ENCODE measurements at places on chromosomes 2 and 18.

DNA sequence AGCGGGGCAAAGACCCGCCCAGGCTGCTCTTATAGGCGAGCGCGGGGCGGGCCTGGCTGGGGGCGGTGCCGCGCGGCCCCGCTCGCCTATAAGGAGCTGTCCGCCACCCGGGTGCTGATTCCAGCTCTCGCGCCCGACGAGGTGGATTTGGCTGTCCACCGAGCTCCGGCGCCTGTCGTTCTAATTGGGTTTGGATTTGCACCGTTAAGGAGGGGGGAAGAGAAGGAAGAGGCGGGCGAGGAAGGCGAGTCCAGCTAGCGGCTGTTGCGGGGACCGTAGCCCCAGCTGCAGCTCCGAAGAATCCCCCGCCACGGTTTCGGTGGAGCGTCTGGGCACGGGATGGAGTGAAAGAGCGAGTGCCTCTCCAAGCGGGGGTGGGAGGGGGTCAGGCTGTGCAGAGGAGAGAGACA is at the start of gene CNTNAP5:
Gene CNTNAP5 (plus strand): TSS at position 117 of the 410 bp plus-strand sequence. CDS start 364 bp downstream, outside the sequence.
- DNase-seq: no peak

- DNase-seq: no peak
Measured at GRCh38 chr2:45889053-45889452, 237.6 kb downstream of the PRKCE start.

- no peak for DNase-seq
Measured at GRCh38 chr2:183079139-183079775, 710 bp downstream of the DUSP19 start.

DNA sequence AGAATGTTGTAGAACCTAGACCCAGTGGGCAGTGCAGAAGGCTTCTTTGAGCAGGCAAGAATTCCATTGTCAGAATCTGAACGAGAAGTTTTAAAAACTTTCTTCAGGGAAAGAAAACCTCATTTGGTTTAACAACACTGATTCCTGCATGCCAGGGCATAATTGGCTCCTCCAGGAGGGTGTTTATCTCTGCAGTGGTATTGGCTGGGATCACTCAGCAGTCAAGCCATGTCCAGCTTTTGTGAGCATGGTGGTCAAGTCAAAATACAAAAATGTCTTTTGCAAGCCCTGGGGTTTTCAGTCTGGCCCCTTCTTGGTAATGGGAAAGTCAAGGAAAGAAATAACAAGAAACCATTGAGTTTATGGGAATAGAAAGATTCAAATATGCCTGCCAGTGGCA is 28.3 kb downstream of the FHOD3 start:
- no peak for DNase-seq

GRCh38 chr2:237471438-237472186 is 15.4 kb upstream of the MLPH start:
- DNase-seq: no peak

- DNase-seq: no peak
Measured at GRCh38 chr2:154537024-154537423, 161.5 kb upstream of the KCNJ3 start.

- DNase-seq: no peak
Measured at GRCh38 chr2:217931846-217932560, 70.8 kb downstream of the TNS1 start.

- no peak for DNase-seq
Measured at GRCh38 chr18:54528942-54529376, 62.1 kb upstream of the DYNAP start.

DNA sequence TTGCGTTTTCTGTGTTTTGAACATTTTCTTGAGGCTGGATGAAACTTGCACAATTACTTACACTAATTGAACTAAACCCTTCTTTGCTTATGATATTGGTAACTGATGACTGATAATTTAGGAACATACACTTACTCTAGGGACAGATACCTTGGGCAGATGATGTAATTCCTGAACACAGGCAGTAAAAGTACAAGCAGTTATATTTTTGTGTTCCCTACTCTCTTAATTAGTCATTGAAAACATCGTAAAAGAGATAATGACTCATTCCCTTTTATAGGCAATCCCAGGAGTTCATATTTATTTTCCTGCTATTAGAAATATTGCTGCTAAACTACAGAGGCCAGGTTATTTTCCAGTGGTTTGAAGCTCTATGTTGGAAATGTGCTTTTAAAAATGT is 46.4 kb downstream of the CCDC85A start:
- DNase-seq: no peak

GRCh38 chr18:50751490-50751889 is 68.3 kb downstream of the MRO start:
- DNase-seq: no peak

GRCh38 chr2:60216452-60216995 is 336.9 kb downstream of the BCL11A start:
- no peak for DNase-seq

DNA sequence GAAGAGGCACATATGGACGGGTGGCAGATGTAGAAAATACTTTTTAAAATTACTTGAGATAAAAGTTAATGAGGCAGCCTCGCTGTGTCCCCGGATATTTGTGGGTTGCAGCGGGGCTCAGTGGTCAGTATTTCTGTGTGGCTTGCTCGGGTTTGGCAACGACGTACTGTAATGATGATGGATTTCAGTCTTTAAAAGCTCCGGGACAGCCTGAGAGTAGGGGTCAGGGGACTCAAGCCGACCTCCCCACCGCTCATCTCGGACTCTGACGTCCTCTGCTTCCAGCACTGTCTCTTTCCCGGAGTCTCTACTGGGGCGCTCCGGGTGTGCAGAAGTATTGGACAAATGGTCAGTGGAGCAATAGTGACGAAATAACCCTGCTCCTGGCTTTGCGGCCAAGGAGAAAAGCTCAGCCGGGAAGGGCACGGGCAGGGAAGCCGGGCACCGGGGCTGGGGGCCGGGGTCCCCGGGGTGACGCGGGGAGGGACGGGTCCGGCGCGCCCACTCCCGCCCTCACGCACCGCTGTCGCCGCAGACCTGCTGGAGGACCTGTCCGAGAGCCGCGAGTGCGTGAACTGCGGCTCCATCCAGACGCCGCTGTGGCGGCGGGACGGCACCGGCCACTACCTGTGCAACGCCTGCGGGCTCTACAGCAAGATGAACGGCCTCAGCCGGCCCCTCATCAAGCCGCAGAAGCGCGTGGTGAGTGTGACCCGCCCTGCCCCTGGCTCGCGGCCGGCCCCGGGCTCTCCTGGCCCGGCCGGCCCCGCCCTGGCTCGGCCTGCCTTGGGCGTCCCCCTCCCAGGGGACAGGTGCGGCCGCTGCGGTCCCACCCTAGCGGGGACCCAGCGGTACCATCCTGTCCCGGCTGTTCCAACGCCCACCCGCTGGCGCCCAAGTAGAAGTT is 7.3 kb downstream of the GATA6 start:
- no peak for DNase-seq

GRCh38 chr2:150466741-150467620 is 20.5 kb downstream of the RND3 start:
- no peak for DNase-seq

- DNase-seq: no peak
Measured at GRCh38 chr2:14418115-14418514, 214.4 kb upstream of the LRATD1 start.

- no peak for DNase-seq
Measured at GRCh38 chr2:38013158-38013752, 62.7 kb downstream of the CYP1B1 start.

GRCh38 chr2:38505779-38506178 is 96.9 kb downstream of the HNRNPLL start:
- DNase-seq: peak; percentile 33

DNA sequence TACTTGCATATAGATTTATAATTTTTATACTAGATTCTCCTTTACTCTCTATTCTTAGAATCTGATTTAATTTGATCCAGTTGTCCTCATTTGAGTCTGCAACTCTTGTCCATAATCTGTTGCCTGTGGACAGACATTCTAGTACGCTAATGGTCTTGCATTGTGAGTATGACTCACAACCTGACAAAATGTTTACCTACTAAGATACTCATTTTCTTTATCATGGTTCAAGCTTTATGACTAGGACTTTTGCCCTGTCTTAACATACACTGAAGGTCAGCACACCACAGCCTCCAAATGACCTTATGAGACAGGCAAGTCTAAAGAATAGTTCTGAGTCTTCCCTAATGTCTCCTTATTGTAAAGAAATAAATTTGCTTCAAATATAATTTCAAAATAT is 142.3 kb upstream of the CDH7 start:
- DNase-seq: no peak

DNA sequence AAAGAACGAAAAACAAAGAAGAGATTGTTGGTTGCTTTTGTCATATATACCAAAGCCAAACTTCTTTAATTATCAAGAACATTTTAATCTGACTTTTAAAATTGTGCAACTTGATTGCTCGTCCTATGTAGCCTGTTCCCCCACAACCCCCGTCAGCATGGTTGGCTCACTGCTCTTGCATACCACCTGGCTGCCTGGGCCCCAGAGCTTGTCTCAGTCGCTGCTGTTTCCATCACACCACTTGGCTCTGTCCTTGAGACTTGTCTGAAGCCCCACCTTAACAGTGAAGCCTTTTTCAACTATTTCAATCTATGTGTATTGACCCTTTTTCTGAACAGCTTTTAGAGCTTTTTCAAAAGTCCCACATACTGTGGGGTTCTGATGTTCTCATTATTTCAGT is 270.8 kb downstream of the ZNF407 start:
- DNase-seq: no peak

DNA sequence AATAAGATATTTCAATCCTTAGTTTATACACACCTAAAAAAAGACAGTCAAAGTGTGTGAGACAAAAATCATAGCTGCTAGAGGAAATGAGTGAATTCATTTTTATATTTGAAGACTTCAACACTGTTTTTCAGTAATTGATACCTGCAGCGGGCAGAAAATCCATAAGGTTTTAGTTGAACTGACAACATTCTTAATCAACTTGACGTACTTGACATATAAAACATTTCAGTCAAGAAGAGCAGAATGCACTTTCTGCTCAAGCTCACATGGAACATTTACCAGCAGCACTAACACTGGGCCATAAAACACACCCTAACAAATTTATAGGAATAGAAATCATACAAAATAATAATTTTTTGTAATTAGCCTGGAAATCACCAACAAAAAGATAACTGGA is 959.6 kb upstream of the SOX11 start:
- no peak for DNase-seq

DNA sequence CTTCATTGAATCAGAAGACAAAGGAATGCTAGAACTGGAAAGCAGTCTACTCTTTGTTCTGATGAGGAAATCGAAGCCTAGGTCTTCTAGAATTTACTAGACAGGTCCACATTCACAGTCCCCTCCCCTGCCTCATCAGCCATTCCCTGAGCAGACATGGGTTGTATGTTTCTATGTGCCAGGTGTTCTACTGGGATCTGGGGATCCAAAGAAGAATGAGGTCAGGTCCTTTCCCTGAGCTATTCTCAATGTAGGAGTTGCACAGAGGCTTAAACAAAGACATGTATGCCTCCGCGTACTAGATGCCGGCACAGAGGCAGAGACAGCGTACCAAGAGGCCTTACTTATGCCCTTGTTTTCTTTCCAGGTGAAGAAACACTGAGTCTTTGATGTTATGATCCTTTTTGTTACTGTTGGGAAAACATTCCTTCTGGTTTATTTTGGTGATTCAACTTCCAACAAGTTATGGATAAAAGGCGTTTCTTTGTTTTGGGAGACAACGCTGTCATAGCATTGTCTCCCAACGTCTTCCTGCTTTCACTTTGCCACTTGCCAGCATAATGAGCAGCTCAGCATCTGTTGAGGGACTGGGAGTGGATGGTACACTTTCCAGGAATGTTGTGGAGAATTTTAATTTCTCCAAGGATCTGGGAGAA is 174.4 kb downstream of the ALPK2 start:
- no peak for DNase-seq

DNA sequence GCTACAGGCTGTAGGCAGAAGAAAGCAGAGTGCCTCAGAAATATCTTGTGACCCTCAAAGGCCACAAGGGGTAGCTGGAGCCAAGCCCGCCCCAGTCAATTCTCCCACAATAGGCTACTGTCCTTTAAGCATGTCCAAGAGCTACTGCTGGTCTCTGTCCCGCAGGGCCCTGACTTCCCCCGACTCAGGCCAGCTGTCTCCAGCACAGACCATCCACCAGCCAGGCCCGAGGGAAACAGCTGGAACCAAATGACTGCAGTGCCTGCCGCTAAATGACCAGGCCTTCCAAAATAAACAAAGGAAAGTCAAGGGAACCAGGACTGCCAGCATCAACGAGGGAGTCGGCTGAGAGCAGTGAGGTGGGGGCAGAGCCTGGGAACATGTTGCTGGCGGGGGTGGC is 36.7 kb downstream of the MCFD2 start:
- no peak for DNase-seq

- DNase-seq: no peak
Measured at GRCh38 chr2:63827749-63828148, 13.9 kb upstream of the UGP2 start.

DNA sequence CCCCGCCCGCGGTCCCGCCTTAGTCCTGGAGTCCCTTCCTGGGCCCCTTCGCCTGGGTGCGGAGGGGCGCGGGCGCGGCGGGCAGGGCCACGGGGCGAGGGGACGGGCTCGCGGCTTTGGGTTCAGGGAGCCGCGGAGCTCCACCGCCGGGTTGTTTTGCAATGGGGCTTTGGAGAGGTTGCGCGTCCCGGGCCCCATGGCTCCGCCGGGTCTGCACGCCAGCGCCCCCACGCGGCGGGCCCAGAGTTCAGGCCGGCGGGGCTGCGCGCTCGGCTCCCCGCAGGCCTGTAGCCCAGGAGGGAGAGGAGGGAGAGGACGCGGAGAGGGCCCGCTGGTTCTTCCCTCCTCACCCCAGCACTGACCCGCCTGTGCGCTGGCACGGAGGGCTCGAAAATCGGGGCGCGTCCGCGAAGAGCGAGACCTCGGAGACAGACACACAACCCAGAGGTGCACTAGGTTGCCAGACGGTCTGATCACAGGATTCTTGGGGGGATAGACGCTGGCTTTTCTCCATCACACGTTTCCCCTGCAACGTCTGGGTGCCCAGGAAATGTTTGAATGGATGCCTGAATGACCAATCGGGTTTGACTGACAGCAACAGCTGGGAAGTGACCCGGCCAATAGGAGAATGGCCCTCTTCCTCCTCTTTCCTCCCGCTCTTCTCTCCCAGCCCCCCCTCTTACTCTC is 4.9 kb upstream of the SIX2 start:
- no peak for DNase-seq

- peak; percentile 23 for DNase-seq
Measured at GRCh38 chr2:12636837-12637581, 79.7 kb upstream of the TRIB2 start.

DNA sequence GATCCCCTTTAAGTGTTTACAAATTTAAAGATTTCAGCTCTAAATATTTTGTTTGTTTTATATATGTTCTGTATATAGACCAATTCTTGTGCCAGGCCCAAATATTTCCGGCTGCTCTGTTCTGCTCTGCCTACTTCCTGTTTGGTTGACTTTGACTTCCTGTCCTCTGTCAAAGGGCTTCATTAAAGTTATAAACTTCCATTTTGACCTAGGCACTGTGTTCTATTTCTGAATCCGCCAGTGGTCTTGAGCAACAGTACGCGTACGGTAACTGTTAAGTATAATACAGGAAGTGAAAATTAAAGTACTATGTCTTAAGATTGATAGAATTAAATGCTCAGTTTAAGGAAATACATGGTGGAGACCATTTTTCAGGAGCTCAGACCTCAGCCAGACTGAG is 13.5 kb upstream of the REL start:
- DNase-seq: no peak

All from AG04449 (cell line).